Activated CD8-positive, alpha-beta memory T cell treated with anti-CD3 and anti-CD28 coated beads for 1 hour (primary cell): ENCODE measurements at places on chromosomes 6 and 20.

- no peak for DNase-seq
These were observed 313.4 kb upstream of the PLCB4 start for GRCh38 chr20:8755340-8756118.

DNA sequence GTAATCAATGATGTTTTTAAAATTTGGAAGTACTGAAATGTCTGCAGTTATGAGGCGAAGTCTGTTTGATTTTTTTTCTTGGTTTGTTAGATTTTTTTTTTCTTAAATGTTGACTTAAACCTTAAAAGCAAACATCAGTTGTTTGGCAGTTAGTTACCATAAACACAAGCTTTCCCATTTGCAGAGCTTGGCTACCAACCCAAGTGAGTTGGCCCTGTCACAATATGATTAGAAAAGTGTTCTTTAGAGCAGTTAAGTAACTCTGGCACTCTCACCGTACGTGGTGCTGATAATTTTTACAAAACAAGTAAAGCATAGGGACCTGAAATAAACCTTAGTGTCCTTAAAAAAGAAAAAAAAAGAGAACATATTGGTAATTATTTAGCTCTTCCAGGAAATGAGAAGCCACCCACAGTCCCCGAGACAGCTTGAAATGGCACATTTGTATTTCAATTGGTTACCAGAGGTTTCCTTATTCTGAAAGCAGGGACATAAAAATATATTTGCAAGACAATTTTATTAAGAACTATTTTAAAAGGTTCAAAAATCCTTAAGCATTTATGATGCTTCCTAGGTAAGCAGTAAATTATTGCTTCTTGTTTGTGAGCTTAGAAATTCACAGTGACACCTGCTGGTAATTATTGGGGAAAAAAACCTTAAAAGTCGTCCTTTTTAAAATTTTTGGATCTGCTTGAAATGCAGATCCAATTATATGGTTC is 3.9 kb downstream of the HEY2 start:
- DNase-seq = no peak

GRCh38 chr6:7833751-7834070 is 76.9 kb downstream of the TXNDC5 start:
- DNase-seq = no peak

DNA sequence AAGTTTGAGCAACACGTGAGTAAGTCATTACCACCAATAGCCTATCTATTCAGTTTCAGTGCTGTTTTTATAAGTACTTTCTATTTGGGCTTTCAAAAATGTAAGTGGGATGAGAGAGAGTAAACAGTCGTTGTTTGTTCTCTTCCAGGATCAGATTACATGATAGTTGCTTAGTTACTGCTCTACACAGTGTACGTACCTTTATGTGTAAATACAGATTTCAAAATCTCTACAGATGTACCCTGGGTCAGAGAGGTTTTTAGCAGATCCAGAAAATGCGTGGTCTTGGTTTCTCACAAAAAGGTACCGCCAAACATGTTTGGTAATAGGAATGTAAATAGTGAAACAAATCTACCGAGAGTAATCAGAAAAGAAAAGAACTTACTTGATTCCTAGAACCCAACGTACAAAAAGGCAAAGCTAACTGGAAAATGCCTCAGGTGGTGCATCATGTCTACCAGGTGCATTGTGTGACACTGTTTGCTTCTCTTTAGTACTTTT is 421.1 kb downstream of the BCKDHB start:
- DNase-seq = no peak

DNA sequence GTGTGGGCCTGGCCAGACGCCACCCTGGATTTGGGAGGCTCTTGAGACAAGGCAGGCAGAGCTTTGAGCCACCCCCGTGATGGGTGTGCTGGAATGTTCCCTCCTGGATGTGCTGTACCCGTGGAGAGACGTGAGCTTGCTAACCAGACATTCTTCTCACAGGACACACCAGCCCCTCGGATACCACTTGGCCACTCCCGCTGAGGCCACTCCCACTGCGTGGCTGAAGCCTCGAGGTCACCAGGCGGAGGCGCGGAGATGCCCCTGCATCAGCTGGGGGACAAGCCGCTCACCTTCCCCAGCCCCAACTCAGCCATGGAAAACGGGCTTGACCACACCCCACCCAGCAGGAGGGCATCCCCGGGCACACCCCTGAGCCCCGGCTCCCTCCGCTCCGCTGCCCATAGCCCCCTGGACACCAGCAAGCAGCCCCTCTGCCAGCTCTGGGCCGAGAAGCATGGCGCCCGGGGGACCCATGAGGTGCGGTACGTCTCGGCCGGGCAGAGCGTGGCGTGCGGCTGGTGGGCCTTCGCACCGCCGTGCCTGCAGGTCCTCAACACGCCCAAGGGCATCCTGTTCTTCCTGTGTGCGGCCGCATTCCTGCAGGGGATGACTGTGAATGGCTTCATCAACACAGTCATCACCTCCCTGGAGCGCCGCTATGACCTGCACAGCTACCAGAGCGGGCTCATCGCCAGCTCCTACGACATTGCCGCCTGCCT is 14.1 kb downstream of the SLCO4A1 start:
- no peak for DNase-seq

GRCh38 chr20:4415281-4415680 is 306.4 kb upstream of the PRND start:
- no peak for DNase-seq

DNA sequence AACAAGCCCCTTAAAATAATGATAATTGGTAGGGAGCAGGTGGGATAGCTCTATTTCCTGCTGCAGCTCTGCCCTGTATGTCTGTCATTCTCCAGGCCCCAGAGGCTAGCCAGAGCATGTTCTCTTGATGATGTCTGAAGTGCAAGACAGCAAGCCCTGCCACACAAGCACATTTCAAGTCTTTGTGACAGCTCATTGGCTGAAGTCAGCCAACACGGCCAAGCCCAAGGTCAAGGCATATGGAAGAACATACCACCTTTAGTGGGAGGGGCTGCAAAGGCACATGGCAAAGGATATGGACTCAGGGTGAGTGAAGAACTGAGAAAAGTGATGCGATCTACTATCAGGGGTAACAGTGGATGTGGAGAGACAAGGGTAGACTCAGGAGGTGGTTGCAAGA is 116.1 kb downstream of the PRND start:
- DNase-seq = no peak

- DNase-seq = no peak
These were observed 287.2 kb downstream of the RFPL4B start for GRCh38 chr6:112634376-112634775.

DNA sequence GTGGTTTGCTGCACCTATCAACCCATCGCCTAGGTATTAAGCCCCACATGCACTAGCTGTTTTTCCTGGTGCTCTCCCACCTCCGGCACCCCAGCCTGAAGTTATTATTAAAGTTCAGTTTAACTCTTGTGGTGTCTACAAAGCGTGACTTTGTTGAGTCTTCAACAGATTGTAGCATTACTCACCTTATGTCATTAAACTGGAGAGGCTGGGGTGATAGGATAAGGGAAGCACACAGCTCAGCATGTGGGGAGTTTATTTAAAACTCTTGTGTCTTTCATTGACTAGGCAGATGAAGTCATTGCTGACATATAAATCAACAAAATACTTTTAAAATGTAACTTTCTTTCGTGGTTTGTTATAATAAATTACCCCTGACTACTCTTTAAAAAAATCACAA is 84.7 kb upstream of the GCM1 start:
- DNase-seq = no peak

DNA sequence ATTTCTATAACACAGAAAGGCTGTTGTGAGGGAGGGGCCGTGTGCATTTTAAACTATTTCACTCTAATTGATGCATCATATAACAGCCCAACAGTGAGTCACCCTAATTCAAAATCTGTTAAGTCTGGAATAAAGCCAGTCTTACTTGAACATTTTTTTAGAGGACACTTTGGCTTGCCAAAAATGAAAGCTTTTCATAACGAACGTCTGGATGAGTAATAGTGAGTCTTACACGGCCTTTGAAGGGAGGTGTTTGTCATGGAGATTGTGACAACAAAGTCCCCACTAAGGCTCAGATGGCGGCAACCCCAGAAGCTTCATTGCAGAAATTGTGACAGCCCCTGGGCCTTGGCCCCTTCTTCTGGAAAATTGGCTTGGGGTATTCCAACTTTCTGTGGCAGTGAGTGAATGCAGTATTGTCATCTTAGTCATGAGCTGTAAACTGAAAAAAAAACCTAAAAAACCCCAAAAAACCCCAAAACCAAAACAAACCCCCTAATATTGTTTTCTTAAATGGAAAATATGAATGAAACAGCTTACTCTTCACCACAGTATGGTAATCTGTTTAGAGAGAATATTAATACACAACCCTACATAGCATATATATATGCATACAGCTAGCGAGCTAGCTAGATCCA is 92.6 kb upstream of the CLDN20 start:
- DNase-seq = peak; percentile 32

DNA sequence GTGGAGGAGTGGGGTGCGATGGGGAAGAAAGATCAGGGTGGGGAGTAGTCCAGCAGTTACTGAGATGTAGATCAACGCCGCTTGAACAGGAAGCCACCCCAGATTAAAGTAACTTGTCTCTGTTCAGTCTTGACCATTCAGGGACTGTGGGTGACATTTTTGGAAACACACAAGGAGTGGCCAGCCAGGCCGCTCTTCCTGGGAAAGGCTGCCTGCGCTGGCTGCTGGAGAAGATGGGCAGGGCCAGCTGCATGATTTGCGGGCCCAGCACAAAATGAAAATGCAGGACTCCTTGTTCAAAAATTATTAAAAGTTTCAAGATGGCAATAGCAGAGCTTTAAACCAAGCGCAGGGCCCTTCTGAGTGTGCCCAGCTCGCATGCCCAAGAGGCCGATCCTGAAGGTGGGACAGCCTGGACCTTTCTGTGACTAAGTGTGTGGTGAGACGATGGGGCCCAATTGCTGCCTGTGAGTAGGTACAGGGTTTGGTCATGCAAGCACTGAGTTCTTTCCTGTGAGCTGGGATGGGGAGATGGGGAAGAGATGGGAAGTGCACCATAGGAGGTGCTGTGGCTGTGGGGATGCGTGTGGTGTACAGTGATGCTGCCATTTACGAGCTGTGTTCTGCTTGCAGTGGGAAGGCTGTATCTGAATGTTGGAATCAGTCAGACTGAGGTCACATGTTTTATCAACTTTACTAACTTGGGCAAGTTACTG is 51.3 kb downstream of the DAAM2 start:
- no peak for DNase-seq

DNA sequence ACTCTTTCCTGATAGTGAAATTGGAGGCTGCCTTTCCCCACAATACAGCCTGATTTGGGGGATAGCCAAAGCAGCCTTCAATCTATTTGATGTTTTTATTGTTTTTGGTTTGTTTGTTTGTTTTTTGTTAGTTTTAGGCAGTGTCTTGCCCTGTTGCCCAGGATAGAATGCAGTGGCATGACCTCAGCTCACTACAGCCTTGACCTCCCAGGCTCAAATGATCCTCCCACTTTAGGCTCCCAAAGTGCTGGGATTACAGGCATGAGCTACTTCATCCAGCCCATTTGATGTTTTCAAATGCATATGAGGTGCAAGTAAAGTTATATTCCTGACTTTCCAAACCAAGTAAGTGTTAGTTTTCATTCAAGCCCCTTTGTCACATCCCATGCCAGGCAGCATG is 41.3 kb upstream of the SEC63 start:
- DNase-seq = no peak
